ENCODE measurements at places on chromosomes 4 and X.

GRCh38 chr4:26330186-26330787, 9.5 kb downstream of the RBPJ start:
- DNase-seq = no peak

DNA sequence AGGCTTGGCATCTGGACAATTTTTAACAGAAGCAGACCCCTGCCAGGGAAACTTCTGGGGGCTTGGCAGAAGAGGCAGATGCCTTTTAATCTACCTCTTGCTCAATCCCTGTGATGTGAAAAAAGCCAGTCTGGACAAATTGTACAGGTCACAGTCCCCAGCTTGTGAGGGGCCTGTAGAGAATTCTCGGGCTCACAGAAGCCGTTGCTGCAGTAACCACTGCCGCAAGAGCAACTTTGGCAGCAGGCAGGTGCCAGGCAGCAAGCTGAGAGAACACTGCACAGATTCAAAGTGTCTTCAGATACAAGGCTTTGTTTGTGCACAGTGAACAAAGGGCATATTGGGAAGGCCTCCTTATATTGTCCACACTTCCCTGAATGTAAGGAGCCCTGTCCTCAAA, 11.7 kb downstream of the GPKOW start:
- DNase-seq = no peak

- no peak for DNase-seq
Measured at GRCh38 chrX:123779908-123780396, 47.1 kb upstream of the THOC2 start.

DNA sequence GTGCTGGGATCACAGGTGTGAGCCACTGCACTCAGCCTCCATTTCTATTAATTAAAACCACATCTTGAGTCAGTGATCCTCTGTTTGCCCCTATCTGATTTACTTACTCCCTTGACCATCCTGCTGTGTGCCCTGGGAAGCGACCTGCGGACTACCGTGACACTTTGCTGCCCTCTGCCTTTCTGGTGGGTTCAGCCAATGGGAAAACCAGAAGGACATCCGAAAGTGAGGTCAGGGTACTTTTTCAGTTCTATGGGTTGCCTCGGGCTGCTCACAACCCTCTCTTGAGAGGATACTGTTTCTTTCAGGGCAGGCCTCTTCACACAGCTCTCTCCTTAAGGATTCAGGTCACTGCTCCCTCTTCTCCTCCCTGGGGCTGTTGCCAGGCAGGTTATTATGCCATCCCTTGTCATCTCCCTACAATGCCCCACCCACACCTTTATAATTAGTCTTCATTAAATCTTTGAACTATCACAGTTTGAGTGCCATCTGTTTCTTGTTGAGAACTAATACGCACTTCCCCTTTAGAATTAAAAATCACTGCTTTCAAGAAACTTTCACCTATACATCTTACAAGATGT, 21.4 kb downstream of the PLAC8 start:
- DNase-seq = no peak

- DNase-seq = no peak
Measured at GRCh38 chr4:621296-622070, 3.9 kb upstream of the PDE6B start.

DNA sequence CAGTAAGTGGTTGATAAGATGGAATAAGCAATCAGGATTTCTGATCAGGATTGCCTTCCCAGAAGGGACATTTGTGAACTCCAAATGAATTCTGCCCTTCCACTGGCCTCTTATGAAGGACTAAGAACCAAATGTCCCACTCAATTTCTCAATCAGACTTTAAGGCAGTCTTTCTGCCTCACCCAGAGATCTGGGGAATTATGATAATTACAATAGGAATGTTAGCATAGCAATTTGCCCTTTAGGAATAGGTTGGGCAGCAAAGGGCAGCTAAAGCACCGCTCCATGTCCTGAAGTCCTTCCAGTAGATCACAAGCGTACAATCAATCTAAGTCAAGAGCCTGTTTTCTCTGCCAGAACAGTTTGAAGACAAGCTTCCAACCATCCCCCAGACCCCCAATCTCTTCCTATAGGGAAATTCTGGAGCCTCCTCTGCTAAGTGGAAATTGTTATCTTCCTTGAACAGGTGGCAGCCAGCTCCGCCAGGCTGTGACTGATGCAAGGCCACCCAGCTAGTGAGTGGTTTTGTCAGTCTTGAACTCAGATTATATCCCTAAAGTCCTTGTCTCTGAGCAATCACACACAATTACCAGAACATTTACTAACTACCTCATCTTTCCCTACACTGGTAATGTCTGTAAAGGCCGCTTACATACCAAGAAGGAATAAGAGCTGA, 18.6 kb downstream of the NKX3-2 start:
- no peak for DNase-seq

DNA sequence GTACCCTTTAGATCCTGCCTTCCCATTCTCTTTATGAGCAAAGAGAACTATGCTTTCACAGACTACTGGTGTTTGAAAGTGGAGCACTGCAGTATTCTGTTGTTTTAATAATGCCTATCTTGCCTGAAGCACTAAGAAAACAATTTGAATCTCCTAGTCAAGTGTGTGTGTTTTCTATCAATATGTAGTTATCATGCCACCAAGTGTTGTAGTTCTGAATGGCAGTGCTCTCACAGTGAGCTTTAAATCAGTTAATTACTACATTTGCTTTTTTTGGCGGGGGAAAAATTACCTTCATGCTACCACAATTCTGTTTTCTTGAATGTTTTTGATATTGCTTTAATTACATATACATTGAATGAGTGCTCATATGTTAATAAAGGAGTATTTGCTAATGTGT, 143.6 kb upstream of the FAM47A start:
- no peak for DNase-seq

DNA sequence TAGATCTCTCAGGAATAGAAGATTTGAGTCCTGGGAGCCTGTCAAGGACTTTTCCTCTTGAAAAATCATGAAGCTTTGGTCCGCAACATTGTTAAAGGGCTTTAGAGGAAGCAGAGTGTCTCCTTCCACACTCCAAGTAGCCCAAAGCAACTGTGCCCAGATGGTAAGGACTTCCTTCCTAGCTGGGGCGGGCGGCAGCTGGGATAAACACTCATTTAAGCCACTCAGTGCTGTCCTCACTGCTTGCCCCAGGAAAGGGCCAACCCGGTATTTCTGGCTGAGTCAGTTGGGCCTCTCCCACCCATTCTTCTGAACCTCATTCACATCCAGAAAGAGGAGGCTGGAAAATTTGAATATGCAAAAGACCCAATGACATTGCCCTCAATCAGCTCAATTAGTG, 144.3 kb downstream of the CHIC2 start:
- DNase-seq = no peak

- no peak for DNase-seq
Measured at GRCh38 chr4:39367166-39367565, 1.0 kb upstream of the RFC1 start.

- DNase-seq = no peak
Measured at GRCh38 chr4:17313194-17313593, 198.7 kb downstream of the QDPR start.

GRCh38 chr4:105909787-105910281, 14.6 kb downstream of the NPNT start:
- DNase-seq = no peak

DNA sequence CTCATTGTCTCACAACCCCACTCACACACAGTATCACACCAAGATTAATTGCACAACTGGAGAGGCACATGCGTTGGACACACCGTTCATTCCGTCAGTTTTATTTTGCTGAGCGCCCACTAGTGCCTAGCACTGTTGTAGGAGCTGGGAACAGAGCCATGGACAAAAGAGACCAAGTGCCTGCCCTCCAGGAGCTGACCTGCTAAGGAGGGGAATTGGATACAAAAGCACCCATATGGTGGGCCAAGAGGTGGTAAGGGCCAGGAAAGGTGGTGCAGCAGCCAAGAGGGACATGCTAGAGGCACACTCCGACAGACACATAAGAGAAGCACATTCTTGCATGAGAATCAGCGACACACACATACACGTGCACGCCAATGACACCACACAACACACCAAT, 705 bp upstream of the CRMP1 start:
- no peak for DNase-seq

DNA sequence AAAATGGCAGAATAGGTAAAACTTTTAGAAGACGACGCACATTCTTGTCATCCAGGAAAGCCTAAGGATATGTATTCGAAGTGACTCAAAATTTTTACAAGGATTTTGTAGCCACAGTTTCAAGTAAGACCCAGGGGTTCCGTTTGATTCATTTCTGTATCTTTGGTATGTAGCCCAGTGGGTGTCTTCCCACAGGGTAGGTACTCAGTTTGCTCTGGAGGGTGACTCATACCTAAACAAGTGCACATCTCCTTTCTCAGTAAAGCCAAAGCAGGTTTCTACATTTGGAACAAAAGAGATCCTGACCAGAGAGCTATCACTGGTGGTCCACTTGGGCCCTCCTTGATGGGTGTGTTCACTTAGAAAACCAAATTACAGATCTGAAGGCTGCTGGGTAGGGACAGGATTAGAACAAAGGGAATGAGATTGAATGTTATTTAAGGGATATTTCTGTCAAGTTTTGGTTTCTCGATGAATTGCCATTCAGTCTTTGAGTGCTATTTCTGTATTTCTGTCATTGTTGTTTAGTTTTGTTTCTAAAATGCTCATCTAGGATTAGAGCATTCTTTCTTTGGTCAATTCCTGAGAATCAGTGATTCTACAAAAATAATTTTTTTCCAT, 56.1 kb downstream of the PLS3 start:
- DNase-seq = no peak

- DNase-seq = no peak
Measured at GRCh38 chr4:17650406-17650805, 36.0 kb downstream of the MED28 start.

DNA sequence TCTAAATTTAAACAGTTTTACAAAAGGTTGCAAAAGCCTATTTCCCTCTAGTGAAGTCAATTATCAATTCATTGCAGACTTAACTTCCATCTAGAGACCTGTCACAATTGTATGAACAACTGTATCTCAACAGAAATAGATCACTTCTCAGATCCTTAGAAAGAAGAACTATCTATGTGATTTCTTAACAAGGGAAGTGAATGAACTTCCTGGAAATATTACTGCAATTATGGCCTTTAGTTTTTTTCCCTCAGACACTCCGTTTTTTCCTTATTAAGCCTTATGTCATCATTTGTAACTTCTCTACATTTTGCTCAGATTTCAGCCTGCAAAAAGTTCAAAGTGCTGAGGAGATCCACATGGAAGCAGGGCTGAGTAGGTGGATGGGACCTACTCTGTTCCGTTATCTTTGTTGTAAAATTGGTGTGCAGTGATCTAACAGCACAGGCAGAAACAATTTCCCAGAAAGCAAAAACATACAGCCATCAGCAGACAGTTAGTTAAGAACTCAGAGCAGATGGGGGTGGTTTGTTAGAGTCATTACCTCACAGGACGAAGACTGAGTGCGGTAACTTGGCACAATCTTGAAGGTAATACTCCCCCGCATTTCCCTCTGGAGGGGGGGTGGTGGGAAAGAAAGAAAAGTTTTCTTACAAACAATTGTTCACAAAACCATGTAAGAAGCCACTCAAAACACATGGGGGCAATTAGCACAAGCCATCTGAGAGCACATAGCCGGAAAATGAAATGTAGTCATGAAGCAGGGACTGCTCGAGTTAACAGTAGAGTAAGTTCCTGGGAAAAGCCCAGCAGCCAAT, 112.3 kb downstream of the NYX start:
- DNase-seq = no peak

DNA sequence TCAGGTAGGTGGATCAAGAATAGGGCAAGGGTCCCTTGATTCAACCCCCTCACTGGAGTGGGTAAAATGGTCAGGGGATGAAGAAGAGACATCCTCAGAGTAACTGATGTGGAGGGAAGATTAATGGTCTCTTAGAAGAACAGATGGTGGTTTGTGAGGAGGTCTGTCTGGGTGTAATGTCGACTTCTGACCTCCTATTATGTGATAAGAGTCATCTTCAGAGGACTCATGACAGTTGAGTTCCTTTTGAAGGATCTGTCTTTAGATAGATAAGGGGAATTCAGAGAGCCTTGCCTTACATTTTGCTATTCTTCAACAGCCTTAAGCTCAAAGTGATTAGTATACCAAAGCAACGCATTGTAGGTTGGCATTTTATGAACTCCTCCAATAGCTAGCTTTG, 27.1 kb upstream of the MAGEA8 start:
- DNase-seq = no peak

DNA sequence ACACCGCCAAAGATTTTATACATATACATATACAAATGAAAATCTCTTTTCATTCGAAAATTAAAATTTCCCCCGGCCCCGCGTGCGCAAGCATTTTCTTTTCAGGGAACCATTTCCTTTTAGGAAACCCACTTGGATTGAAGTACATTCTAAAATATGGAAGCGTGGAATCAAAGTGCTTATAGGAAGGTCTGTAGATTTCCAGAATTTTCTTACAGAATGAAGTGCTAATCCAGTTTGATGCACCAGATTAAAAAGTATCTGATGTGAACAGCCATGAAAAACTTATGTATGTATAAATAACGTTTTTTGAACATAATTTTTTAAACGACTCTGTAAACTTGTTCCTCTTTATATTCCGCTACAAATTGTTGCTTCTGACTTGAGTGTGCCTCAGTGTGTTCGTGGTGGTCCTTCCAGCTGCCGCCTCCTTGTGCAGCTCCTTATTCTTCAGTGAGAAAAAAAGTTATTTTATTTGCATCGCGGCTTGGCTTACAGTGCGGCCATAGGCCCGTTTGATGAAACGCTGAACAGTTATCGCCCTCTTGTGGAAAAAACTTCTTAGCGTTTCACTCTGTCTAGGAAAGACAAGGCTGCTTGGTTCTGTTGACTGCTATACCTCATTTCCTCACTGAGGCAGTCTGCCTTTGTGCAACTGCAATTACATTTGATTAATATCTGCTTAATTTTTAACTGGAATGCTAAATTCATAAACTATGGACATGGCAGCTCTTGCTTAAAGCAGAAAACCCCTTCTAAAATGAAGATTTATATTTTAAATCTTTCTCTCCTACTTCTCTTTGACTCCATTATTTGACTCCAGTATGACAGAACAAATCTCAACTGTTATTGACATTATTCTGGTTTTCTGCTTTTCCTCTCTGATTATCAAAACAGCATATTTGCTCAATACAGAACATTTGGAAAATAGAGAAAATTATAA, 4.7 kb upstream of the NKX6-1 start:
- DNase-seq = no peak

- no peak for DNase-seq
Measured at GRCh38 chrX:14125462-14125861, 95.8 kb upstream of the GEMIN8 start.

GRCh38 chr4:144179152-144179739, 38.7 kb upstream of the GYPA start:
- DNase-seq = no peak

GRCh38 chrX:9767375-9767774, 1.7 kb upstream of the GPR143 start:
- no peak for DNase-seq

DNA sequence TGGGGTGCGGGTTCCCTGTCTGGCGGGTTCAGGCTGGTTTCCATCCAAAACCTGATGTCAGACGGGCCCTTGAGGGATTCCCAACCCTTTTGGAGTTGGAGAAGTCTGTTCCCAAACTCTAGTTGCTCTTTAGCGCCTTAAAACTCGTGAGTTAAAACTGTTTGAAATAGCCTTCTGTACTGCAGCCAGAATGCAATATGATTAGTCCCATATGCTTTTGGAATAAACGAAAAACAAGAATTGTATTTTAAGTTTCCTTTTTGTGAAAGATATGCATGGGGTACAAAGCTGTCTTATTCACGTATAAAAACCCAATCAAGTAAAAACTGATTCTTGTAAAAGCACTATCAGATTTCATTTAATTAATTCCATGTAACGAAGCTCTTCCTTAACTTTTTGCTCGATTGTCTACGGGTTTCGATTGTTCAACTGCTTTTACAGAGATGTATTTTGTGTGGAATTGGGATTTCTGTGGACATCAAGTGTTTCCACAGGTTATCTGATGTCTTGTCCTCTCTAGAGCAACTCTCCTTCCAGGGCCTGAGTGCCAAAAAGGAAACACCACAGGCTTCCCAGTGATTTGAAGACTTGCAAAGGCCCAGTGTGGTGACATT, 49.5 kb downstream of the CLDN34 start:
- DNase-seq = no peak
